Cardiac fibroblast (primary cell): ENCODE measurements at places on chromosomes 5 and 9.
A peak's percentile ranks its signal among the peaks of the same experiment; 100 is the strongest.

GRCh38 chr9:89037346-89037745 is 46.1 kb downstream of the S1PR3 start:
- DNase-seq, result peak; percentile 34

DNA sequence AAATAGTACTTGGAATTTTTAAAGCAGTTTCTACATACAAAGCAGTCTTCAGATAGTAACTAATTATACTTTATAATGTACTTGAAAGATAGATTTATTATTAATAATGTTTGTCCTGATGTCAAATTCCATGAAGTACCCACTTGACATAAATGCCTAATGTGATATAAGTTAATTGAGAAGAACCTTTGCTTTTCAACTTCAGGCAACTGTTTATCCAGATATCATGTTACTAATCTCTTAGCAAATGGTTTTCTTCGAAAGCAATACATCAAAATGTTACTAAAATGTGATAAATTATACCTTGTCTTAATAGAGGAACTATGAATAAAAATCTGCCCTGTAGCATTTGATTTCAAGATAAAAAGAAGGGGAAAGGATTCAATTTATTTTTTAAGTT is 146.8 kb upstream of the FBXL17 start:
- DNase-seq, result no peak

DNA sequence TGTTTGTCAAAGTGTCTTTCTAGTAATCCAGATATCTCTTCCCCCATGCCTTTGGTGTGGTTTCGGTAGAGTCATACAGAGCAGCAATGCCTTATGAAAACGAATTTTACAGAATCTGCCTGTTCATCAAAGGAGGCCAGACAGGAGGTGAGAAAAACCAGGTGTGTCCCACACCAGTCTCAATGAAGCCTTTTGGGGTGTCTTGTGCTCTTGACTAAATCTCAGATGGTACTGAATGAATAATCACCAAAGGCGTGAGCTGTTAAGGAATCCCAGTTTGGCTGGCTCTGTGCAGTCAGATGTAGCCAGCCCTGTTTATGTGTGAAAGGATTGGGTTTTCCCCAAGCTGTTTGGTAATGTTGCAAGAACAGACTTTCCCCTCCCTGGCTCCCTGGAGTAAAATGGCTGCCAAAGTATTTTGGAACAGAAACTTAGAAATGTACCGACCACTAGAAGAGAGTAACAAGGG is 70.8 kb upstream of the CDKN2B start:
- peak; percentile 94 for DNase-seq

DNA sequence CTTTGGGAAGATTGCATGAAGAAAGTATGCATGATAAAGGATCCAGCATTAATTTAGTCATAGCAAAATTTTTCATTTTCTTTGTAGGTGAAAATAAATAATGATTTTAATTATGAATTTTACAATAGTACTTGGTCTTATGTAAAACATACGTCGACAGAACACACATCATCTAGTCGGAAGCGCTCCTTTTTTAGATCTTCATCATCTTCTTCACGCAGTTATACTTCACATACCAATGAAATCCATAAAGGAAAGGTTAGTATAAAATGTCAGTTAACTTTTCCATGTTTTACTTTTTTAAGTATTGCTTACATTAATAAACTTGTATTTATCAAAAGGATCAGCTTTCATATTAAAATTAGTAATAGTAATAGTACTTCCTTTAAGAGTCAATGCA is 35.8 kb downstream of the C7 start:
- no peak for DNase-seq

DNA sequence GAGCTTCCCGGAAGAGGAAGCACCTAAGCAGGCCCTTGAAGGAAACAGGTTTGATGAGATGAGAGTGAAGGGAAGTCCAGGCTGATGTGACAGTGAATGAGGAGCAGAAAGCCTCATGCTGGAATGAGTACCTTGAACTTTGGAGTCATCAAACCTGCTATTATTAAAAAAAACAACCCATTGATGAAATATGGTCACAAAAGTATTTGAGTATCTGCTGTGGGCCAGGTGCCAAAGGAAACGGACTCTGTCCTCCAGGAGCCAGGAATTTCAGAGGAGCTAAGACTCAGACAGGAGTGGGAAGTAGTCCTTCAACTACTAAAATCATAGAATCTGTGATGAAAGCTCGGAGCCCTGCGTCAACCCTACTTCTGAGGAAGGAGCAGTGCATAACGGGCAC is 11.9 kb downstream of the HAND1 start:
- no peak for DNase-seq

DNA sequence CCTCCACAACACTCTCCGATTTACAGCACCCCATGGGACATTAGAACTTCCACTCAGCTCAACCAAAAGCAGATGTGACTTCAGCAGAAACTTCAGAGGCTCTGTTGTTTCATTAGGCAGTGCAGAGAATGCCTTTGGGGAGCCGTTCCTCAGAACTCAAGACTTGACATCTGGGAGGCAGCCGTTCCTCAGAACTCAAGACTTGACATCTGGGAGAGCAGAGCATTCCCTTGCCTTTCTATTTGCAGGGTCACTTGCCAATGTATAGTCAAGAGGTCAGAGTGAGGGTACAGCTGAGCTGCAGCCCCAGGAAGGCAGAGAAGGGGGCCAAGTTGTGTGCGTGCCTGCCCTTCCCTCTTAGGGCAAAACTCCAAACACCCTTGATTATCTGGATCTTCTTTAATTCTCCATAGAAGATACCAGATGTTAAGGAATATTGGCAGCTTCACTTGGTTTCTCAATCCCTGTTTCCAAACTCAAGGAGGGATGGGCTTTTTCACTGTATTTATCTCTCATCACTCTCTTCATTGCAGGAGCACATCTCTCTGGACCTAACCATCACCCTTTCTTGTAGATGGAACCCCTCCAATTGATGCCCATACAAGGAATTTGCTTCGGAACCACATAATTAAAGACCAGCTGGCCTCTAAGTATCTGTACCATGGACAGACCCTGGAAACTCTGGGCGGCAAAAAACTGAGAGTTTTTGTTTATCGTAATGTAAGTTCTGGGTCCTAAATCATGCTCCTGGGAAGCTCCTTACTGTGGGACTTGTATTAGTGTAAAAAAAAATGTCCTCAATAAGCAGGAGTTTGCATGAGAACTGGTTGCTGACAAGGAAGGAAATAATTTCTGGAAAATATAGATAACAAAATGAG is 25.6 kb downstream of the TGFBI start:
- DNase-seq, result no peak

GRCh38 chr5:88875341-88876234 is 7.4 kb downstream of the MEF2C start:
- DNase-seq, result peak; percentile 73

GRCh38 chr5:176902102-176902814 is 3.1 kb upstream of the HK3 start:
- DNase-seq, result no peak

GRCh38 chr5:43396762-43397304 is 15.4 kb downstream of the CCL28 start:
- peak; percentile 28 for DNase-seq

DNA sequence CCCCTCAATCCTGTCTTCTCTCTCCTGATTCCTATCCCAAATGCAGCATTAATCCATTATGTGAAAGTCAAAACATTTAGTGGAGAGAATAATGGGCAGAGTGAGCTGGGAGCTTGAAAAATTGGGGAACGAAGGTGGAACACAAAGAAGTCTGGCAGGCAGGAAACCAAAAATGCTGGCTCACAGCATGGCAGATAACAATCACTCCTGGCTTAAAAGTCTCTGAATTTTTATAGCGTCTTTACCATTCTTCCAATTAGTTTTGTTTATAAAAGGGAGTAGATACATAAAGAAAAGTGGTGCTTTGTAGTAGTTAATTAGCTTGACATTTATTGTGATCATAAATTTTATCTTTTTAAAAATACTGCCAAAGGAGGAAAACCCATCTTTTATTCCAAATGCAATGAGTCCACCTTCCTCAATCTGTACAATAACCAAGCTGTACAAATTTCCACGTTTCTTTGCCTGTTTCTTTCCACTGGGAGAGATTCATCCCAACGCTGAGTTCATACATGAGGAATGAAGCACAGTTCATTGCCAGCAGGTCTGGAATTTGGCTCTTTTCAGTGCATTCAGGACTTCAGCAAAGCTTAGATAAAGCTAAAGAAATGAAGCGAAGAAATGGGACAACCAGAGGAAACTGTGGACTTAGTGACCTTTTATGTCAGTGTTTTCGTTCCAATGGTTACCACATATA is 174.7 kb downstream of the HMHB1 start:
- peak; percentile 85 for DNase-seq

- DNase-seq, result no peak
Observed at GRCh38 chr9:123542435-123543225, 186.6 kb downstream of the CRB2 start.

DNA sequence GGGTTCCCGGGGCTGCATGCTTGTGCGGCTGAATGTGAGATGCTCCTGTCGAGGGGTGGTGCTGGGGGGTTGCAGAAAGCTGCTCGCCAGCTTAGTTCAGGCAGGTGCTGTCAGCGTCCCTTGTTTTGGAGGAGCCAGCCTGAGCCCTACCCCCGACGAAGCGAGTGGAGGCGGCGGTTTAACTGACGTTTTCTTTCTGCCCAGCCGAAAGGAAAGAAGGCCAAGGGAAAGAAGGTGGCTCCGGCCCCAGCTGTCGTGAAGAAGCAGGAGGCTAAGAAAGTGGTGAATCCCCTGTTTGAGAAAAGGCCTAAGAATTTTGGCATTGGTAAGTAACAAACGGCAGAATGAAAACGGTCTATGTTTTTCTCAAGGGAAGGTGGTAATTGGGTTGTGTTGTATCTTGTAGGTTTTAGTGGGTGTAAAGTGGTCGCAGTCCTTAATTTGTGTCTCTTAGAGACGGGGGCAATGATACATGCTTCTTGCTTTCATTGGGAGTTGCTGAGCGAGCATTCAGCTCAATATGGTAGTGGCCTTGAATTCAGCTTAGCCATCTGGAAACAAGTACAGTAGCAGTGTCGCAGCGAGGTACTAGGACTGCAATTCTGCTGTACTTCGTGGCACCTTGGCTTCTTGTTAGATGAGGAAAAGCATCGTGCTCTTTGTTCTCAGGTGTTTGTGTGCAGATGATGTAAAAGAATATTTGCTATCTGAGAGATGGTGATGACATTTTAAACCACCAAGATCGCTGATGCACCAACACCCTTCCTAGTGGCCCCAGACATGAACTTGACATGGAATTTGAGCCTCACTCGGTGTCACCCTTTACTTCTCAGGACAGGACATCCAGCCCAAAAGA is 928 bp downstream of the RPL7A start:
- no peak for DNase-seq

GRCh38 chr5:66015196-66015960 is 89.0 kb downstream of the ERBIN start:
- DNase-seq, result peak; percentile 19

GRCh38 chr9:20138841-20139240 is 350.0 kb upstream of the SLC24A2 start:
- no peak for DNase-seq

DNA sequence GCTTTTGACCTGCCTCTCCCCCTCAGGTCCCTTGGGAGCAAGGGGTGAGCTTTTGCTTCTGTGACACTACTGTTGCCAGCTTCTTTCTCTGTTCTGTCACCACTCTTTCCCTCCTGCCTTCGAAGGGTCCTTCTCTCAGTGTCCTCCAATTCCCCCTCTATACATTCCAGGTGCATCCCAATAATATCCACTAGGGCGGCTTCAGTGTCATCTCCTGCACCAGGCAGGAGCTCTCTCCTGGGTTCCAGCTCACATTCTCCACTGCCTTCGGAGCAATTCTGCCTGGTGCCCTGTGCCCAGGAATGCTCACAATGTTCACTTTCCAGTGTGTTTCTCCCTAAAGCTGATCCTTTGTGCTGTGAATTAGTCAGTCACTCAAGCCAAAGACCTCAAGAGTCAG is 83.9 kb upstream of the CXCL14 start:
- no peak for DNase-seq

DNA sequence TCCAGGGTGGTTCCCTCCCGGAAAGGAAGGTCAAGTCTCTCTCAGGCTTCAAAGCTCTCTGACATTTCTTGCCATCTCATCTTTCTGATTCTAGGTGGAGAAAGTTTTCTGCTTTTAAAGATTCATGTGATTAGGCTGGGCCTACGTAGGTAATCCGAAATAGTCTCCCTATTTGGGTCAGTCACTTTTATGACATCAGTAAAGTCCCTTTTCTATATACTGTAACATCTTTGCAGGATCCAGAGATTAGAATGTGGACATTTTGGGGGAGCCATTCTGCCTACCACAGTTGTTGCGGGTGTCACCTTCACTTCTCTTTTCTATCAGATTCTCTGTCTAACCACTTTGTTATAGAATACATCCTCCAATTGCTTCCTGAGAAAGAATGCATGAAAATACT is 1.9 kb upstream of the RNF180 start:
- DNase-seq, result no peak

GRCh38 chr5:8905021-8905420 is 640.9 kb downstream of the SEMA5A start:
- DNase-seq, result peak; percentile 82

DNA sequence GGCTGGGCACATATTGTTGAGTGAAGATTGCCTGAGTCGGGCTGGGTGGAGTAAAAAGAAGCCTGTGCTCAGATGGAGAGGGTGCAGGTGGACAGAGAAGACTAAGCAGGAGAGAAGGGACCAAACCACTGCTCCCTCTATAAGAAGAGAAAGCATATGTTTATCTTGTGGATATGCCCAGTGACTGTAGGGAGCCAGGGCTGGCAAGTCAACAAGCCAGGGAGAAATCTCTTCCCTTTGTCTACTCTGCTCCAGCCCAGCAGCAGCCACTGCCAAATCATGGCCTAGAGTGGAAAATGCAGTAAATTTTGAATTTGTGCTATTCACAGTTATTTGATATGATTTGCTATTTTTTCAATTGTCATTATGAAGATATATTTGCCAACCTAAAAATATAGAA is 33.2 kb upstream of the TRIM36 start:
- DNase-seq, result no peak

- DNase-seq, result no peak
Observed at GRCh38 chr9:85334228-85334627, 407.5 kb downstream of the AGTPBP1 start.

DNA sequence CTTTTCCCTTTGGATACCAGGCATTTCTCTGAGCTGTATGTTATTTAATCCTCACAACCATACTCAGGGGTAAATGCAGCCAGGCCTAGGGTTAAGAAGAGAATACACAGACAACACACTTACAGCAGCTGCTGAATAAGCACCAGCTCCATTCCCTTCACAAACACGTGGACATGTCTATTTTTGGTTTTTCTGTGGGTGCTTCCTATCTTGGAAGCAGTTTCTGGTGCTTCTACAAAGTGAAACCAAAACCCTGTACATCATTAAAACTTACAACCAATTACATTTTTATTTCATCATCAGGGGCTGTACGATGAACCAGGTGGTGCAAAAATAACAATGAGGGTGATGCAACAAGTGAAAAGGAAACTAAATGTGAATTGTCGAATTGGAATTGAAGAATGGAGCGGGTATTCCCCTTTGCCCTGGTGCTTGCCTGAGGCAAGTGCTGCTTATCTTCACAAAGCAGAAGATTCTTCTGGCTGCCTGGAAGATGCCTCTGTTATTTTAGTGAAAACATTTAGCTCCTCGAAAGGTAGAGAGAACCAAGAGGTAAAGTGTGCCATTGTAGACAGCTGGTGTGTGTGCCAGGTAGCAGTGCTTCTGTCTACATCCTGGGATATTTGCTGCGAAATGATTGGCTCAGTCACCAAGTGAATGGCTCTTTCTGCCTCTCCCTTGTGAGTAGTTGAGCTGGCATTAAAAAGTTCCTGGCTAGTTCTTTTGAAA is 18.6 kb upstream of the IFNB1 start:
- DNase-seq, result peak; percentile 52

GRCh38 chr5:145283141-145283810 is 551.9 kb downstream of the PRELID2 start:
- peak; percentile 10 for DNase-seq

GRCh38 chr5:134111741-134112647 is 2.5 kb upstream of the TCF7 start:
- DNase-seq, result peak; percentile 39

- DNase-seq, result no peak
Observed at GRCh38 chr9:130254747-130255630, 10.6 kb upstream of the HMCN2 start.
